HS-5 (cell line): ENCODE measurements at places on chromosomes 7 and 10.

GRCh38 chr7:70487428-70487827 lies 644.5 kb upstream of the GALNT17 start:
- no peak for DNase-seq

GRCh38 chr10:62812672-62813439 lies 3.3 kb downstream of the EGR2 start:
- DNase-seq: no peak

GRCh38 chr10:69338547-69339450 lies 60.5 kb downstream of the HK1 start:
- no peak for DNase-seq

DNA sequence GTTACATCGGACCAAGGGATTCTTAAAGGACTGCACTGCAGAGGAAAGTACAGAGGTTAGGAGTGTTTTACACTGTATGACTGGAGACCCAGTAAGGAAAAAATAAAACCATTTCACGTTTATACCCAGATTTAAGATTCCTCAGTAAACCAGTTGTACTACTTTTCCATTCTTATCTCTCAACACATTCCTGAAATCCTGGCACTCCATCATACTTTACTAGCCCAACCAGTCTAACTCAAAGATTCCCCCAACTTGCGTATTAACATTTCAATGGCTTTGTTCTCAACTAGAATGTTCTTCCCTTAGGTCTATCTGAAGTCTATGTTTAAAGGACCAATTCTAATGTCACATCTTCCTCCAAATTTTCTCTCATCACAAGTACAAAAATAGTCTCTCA lies 8.0 kb downstream of the CCDC186 start:
- DNase-seq: no peak

DNA sequence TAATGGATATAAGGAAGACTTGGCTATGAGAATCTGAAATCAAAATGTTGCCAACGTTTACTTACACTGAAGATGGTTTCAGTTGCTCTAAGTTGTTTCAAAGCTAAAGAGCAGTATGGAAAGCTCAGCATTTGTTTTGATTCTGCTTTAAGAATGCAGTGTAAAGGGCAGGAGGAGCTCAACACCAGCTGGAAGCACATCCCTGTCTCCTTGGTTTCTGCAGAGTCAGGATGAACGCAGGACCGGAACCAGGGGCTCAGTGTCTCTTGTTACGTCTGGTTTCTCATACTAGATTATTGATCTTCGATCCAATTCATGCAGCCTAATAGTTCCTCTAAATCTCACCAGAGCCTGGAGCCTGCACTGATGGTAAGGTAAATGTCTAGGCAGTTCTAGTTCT lies 24.1 kb downstream of the ZRANB1 start:
- no peak for DNase-seq

GRCh38 chr7:134101716-134102115 lies 25.4 kb upstream of the LRGUK start:
- no peak for DNase-seq

DNA sequence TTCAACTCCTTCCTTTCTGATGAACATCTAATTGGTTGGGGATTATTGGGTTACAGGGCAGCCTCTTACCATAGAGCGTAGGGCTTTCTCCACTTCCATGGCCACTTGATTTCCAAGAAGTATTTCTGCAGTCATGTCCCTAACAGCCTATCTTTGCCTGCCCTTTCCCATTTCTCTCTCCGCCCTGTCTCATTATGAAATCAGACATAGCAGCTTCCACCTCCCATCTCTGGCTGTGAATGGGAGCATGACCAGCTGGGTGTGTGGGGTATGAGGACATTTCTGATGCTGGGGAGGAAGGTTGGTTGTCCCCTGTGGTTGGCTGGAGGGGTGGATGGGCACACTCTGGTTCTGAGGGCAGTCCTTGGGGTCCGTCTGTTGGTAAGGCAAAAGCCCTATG lies 41.2 kb downstream of the ADCYAP1R1 start:
- DNase-seq: no peak
